ENCODE measurements at places on chromosomes 2 and 18.

- DNase-seq: no peak
These were observed 462.5 kb upstream of the HS6ST1 start for GRCh38 chr2:128781166-128781565.

DNA sequence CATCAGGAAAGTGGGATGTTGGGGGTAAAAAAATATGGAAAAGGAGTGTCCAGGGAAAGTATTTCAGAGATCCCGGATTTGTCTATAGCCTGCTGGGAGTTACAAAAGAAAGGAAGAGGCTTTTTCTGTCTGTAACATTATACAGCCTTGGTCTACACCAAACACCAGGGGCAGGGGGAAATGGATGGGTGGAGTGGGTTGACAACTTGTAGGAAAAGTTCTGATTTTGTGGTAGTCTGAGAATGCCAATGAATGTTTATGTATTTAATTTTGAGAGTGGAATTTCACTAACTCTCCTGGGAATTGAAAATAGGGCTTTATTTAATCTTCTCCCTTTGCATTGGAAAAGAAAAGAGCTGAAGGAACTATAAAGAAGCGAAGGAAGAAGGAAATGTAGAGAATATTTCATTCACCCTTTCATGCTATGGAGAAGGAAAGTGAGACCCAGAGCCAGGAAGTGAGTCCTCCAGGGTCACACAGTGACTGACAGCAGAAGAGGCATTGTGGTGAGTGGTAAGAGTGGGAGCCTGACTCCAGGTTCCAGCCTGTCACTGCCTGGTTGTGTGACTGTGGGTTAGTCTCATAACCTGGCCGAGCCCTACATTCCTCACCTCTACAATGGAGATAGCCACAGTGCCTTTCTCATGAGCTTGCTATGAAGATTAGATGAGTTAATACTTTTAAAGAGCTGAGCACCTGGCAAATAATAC lies 346.3 kb upstream of the TNP1 start:
- DNase-seq: no peak

- DNase-seq: no peak
These were observed 130.3 kb upstream of the CXCR4 start for GRCh38 chr2:136248242-136248641.

GRCh38 chr18:57026316-57026715 lies 120.6 kb upstream of the BOD1L2 start:
- no peak for DNase-seq

DNA sequence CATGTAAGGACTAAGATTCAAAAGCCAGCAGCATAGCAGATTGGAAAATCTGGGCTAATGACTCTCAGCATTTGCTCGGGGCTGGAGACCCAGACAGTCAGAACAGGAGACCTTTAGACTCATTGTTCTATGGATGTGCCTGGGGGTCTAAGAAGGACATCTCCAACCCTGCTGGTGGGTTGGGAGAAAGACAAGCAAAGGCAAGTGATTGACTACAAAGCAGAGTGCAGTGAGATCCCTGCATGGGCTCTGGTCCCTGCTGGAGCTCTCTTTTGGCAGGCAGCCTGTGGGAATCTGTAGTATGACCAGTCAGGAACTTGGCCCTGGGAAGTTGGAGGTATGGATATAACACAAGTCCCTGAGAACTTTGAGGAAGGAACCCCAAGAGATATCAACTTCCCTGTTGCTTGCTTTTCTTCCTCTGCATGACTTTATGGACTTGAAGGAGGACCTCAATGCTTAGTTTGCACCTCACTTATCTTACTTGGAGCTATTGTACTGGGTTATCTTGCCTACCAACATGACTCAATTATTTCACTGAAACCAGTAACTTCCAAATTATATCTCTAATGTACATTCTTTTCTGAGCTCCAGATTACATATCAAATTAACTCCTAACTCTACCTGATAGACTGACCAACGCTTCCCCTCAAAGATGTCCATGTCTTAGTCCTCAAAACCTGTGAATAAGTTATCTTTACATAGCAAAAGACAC lies 236.0 kb downstream of the CYRIA start:
- no peak for DNase-seq

DNA sequence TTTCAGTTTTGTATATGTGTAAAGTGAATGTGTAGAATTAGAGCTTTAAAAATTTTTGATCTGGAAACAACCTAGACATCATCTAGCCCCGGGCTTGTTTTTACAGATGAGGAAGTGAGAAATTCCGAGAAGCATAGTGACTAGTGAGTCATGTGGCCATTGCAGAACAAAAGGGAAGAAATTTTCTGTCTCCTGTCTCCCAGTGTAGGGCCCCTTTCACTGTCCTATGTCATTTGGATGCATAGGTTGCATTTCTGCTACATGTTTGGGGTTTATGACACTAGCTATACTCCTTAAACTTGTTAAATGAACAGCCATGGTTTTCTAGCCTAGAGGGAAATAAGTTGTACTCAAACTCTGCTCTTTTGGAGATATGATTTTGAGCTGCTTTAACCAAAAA lies 84.6 kb downstream of the PLCL1 start:
- peak; percentile 12 for DNase-seq

- no peak for DNase-seq
These were observed 55.3 kb upstream of the SETBP1 start for GRCh38 chr18:44625386-44625785.

- DNase-seq: no peak
These were observed 309.7 kb downstream of the OSR1 start for GRCh38 chr2:19048593-19049266.

GRCh38 chr2:223041527-223042109 lies 10.4 kb upstream of the KCNE4 start:
- no peak for DNase-seq

GRCh38 chr2:1590596-1591460 lies 153.5 kb downstream of the PXDN start:
- no peak for DNase-seq

DNA sequence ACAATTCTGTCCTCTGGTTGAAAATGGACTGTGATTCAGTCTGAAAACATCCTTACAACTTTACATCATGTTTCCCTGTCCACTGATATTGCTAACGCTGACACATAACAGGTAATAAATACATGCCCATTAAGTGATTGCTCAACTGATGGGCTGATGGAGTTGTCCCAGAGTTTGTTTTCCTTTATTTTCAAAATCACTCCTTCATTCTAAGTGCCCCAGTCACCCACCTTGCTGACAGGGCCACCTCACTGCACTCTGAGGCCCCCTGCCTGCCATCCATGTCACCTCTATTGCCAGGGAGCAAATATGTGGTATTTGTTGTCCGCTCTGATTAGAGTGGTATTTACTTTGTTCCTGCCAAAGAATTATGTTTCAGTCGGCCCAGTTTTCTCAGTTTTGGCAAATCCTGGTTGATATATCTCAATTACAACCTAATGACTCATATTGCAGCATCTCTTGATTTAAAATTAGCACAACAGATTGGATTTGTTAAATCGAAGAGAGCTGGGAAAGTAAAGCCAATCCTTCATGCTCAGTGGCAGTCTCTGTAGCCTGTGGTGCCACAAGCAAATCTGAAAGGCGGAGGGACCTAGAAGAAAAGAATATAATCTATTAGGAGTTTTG lies 105.1 kb downstream of the RDH14 start:
- no peak for DNase-seq

DNA sequence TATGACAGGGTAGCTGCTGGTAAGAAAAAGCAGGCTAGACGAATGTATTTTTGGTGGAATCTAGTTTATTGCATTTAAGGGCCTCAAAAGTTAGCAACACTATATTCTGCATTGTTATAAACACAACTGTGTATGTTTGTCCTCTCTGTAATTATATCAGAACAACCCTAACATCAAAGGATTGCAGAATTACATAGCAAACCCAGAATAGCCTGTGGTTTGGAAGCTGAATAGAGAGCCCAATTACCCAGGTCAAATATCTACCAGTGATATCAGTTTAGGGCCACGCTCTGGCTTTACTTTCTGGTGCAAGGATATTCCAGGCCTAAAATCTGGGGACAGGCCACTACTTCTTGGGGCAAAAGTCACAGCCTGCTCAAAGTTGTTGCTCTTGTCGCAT lies 25.1 kb upstream of the MRO start:
- DNase-seq: no peak

GRCh38 chr2:1305342-1306013 lies 107.8 kb upstream of the TPO start:
- no peak for DNase-seq

- no peak for DNase-seq
These were observed 9.1 kb downstream of the RAX start for GRCh38 chr18:59264121-59264571.

DNA sequence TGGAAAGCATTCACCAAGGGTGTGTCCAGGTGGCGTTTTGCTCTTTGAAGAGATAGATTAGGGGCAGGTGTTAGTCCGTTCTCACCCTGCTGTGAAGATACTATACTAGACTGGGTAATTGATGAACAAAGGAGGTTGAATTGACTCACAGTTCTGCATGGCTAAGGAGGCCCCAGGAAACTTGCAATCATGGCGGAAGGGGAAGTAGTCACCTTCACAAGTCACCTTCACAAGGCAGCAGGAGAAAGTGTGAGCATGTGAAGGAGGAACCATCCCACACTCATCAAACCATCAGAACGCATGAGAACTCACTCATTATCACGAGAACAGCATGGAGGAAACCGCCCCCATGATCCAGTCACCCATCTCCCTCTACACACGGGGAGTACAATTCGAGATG lies 135.7 kb upstream of the NFATC1 start:
- no peak for DNase-seq

DNA sequence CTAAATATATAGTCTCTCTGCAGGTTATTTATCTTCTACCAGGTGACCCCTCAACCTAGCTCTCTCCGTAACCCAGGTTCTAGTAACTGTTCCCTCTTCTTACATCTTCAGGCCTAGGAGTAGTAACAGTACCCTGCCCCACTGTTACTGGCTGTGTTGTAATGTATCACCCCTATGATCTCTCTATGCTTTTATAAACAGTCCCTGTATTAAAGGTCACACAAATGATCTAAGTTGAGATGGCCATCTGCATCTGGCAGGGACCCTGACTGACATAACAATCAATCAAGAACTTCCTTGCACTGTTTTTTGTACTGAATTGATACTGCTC lies 219.7 kb upstream of the STK17B start:
- no peak for DNase-seq

DNA sequence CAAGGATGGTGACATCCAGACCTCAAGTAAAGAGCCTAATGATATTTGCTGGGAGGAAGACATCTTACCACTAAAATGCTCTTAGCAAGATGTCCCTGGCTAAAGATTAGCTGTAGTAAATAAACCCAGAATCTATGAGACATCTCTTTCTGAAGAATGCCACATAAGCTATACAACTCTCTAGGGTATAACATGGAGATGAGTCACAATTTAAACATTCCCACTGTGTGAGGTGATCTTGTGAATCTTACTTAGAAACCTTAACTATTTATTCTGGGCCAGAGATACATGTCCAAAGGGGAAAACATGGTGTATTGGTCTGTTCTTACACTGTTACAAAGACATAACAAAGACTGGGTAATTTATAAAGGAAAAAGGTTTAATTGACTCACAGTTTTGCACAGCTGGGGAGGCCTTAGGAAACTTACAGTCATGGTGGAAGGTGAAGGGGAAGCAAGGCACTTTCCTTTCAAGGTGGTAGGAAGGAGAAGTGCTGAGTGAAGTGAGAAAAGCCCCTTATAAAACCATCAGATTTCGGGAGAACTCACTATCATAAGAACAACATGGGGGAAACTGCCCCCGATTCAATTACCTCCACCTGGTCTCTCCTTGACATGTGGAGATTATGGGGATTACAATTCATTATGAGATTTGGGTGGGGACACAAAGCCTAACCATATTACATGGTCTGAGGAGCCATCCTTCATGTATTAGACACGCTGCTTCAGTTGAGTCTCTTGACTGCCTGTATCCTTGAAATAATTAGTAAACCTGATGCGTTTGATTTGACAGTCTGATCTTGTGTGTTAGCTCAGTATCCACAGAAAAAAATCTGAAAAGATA lies 17.1 kb downstream of the KRCC1 start:
- DNase-seq: no peak

GRCh38 chr2:94995553-94996304 lies 29.8 kb upstream of the MAL start:
- no peak for DNase-seq

GRCh38 chr2:216283038-216283900 lies 89.0 kb downstream of the MARCHF4 start:
- DNase-seq: no peak

GRCh38 chr2:20236496-20236895 lies 11.6 kb upstream of the SDC1 start:
- DNase-seq: no peak

- no peak for DNase-seq
These were observed 172.3 kb downstream of the CELF4 start for GRCh38 chr18:37393221-37393827.

DNA sequence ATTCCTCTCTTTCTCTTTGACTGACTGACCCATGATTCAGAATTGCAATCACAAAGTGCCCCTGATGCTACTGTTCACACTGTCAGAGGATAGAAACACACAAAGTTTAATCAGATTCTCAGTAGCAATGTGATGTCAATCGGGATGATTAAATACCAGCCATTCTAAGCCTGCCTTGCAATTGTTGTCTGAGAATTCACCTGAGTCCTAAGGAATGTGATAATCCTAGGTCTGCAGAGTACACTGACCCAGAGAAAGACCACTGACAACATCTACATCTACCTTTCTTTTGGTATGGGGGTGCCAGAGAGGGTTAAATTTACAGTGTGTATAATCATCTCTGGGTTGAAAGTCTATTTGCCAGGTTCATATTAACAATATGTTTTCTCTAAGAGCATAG lies 883.3 kb downstream of the NRXN1 start:
- DNase-seq: no peak

- DNase-seq: no peak
These were observed 106.3 kb downstream of the MYO3B start for GRCh38 chr2:170284205-170284604.

DNA sequence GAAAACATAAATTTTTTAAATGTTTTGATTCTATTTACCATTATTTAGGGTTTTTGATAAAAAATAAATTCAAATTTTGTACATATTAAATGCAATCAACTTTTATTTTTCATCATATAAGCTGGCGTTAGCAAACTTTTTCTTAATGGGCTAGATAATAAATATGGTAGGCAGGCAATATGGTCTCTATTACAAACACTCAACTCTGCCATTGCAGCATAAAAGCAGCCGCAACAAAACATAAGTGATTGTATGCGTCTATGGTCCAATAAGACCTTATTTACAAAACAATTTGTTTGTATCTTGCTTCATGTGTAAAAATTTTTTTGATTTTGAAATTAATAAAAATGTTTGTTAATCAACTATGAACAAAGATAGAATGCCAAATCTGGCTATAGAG lies 116.8 kb upstream of the GLI2 start:
- no peak for DNase-seq

GRCh38 chr2:12716032-12716281 lies 779 bp upstream of the TRIB2 start:
- DNase-seq: peak; percentile 83

GRCh38 chr2:66679442-66679841 lies 244.5 kb downstream of the MEIS1 start:
- DNase-seq: no peak

GRCh38 chr18:74513883-74514205 lies 17.7 kb downstream of the CNDP2 start:
- DNase-seq: no peak

- no peak for DNase-seq
These were observed 22.0 kb downstream of the RELCH start for GRCh38 chr18:62209046-62209445.

GRCh38 chr2:88307817-88308216 lies 137.7 kb downstream of the THNSL2 start:
- DNase-seq: peak; percentile 38

Data from common myeloid progenitor, CD34-positive (primary cell).